ENCODE measurements at places on chromosomes 6 and 20.

DNA sequence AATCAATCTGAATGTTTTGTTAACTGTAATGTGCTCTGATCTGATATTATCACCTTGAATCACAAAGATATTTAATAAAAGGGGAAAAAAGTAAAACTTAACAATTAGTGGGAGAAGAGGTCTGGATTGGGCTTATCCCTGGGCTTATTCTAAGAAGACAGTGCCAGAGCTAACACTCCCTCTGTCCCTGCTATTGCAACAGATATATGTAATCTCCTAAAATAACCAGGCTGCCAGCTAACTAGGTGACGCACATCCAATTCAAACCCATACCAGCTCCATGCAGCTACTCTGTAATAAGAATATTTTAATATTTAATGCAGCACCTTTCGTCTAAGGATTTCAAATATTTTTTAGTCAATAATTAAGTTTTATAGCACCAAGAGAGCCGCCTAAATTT is 330.1 kb upstream of the MARCKS start:
- DNase-seq: no peak

DNA sequence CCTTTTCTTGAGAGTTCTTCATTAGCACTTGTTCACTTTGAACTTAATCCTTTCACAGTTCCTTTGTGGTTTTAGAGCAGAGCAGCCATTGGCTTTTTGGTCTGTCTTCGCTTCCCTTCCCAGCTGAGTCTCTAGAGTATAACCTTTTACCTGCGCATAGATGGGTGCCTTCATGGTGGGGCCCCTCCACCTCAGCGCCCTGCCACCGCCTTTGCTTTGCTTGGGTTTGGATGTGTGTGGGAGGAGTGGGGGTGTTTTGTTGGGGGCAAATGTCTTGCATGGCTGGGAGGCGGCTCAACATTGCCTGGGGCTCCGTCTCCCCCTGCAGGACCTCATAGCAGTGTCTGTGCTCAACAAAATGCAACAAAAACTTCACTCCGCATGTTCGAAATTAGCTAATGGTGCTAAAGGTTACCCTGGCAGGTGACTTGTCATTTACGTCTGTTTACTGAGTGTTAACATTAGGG is 11.9 kb downstream of the PYGB start:
- DNase-seq: no peak

GRCh38 chr6:53805725-53806124 is 10.9 kb downstream of the LRRC1 start:
- no peak for DNase-seq

- no peak for DNase-seq
Observed at GRCh38 chr20:13017235-13017634, 8.5 kb downstream of the SPTLC3 start.

GRCh38 chr20:23403751-23404150 is 17.5 kb downstream of the NAPB start:
- DNase-seq: no peak

- peak; percentile 59 for DNase-seq
Observed at GRCh38 chr6:2817903-2818443, 23.7 kb downstream of the SERPINB1 start.
